ENCODE measurements at places on chromosomes 13 and 19.
A peak's percentile ranks its signal among the peaks of the same experiment; 100 is the strongest.

DNA sequence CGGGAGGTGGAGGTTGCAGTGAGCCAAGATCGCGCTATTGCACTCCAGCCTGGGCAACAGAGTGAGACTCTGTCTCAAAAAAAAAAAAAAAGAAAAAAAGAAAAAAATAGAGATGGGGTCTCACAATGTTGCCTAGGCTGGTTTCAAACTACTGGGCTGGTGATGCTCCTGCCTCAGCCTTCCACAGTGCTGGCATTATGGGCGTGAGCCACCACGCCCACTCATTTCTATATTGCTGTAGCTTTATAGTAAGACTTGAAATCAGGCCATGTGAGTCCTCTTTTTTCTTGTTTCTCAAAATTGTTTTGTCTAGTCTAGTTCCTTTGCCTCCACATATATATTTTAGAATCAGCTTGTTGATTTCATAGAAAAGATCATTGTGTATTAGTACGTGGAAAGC, 18.3 kb downstream of the DNM2 start:
- DNase-seq, result no peak

DNA sequence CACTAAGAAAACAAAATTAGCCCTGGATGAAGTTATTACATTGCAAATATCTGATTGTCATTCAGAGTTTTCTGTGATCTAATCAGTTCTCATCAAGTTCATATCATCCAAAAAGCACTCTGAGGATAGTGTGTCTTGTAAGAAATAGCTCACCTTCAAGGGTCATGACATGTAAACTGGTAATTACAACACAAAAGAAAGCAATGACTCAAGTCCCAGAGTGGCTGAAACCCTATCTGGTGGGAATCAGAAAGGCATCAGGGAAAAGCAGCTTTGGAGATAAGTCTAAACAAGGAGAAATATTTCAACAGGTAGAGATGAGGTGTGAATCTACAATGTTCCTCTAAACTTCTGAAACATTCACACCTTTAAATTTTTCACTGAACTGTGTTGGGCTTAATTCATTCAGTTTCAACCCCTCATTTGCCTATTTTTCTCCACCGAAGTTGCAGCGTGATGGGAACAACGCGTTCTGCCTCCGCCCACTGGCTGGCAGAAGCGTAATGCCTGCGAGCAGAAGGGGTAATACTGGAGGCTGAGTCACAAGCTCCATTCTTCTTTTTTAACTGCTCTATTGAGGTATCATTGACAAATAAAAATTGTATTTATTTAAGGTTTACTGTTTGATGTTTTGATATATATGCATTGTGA, 155.2 kb upstream of the IPO5 start:
- DNase-seq, result no peak

GRCh38 chr19:13053238-13053637, 49.4 kb downstream of the LYL1 start:
- no peak for DNase-seq

DNA sequence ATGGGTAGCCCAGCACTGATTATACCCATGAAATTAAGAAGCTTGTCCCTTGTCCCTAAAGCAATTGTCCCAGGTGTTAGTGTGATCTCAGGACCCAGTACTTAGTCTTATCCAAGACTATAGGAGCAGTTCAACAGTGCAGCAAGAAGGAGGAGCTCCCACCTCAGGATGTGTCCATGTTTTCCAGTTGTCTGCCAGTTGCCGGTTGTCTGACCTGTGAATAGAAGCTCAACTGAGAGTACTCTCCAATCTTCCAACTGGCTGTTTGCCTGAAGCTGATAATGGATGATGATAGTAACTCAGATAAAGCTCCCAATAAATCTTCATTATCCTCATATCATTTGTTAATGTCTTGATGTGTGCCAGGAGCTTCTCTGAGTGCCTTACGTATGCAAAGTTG, 107.2 kb upstream of the HTR2A start:
- no peak for DNase-seq

DNA sequence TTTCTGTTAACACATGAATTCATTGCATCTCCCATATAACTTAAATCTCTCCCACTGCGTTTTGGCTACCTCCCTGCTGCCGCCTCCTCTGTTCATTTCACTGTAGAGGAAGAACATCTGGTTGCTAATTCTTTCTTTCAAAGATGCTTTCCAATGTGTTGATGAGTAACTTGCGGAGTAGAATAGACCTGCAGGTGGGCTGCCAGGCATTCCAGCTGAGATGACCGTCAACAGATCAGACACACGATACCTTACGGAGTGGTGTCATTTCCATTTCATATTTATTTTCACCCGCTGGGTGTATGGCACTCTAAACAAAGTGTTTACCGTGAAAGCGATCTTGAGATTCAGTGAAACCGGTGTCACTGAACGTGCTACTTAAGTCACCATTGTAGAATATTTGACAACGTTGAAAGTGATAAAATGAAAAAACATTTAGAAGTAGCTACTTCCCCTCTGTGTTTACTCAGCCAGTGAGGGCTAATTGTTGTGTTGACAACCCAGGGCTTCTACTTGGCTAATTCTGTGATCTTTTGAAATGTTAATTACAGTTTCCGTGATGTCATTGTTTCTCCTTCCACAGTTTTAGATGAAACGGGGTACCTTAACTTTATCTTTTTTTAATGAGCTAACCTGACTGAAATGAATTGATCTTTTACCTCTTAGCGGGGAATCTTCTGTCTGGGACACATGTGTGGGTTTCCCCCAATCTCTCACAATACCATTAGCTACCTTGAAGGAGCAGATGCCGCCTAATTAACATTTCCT, 228.5 kb upstream of the ARGLU1 start:
- no peak for DNase-seq

- DNase-seq, result no peak
Observed at GRCh38 chr13:82593239-82593638, 1289.0 kb downstream of the SLITRK1 start.

DNA sequence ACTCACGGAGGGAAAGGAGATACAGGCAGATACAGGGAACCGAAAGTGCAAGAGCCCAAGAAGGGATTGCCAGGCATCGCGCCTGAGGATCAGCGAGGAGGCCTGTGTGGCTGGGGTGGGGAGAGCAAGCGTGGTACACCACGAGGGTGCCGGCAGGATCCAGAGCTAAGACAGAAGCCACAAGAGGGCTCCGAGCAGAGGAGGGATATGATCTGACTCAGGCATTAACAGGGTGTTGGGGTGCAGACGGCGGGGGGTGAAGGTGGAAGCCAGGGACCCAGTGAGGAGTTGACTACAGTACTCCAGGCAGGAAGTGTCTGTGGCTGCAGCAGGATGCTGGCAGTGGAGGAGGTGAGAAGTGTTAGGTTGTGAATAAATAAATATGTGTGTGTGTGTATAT, 5.4 kb upstream of the PPP1R37 start:
- no peak for DNase-seq

DNA sequence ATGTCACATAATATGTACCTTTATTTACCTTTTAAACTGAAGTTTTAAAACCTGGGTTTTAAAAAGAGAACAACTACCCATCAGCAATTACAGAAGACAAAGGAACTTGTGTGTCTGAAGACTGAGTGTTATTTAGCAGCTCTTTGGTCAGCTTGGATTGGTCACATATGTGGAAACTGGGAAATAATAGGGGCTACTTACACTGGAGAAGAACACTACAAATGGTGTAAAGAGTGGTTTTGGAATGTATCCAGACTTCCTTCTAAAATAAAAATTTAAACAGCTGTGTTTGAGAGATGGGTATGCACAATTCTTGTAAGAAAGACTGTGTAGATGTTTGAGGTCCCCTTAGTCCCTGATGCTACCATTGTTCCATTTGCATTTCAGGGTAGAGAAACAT, 13.3 kb downstream of the TNFRSF19 start:
- DNase-seq, result no peak

GRCh38 chr13:108360139-108360538, 90.6 kb downstream of the TNFSF13B start:
- no peak for DNase-seq

GRCh38 chr19:35846038-35846668, 6.2 kb downstream of the NPHS1 start:
- DNase-seq, result no peak

GRCh38 chr13:97266772-97267417, 44.8 kb downstream of the MBNL2 start:
- no peak for DNase-seq

- no peak for DNase-seq
Observed at GRCh38 chr13:32904266-32904665, 112.0 kb upstream of the KL start.

DNA sequence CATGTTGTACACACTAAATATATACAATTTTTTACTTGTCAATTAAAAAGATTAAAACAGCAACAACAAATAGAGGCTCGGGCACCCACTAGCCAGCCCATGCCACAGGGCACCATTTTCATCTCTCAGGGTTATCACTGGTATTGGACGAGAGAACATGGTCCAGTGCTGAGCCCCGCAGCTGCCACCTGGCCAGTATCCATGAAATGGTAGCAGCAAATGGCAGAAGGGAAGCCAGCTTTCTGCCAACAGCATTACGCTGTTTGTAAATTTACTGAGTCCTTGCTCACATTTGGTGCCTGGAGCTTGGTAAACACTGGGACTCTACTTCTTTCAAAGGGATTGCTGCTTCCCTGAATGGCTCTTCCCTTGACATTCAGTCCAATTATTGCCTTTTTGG, 87.9 kb upstream of the WASF3 start:
- no peak for DNase-seq

- peak; percentile 27 for DNase-seq
Observed at GRCh38 chr19:48152551-48152950, 17.6 kb downstream of the LIG1 start.

DNA sequence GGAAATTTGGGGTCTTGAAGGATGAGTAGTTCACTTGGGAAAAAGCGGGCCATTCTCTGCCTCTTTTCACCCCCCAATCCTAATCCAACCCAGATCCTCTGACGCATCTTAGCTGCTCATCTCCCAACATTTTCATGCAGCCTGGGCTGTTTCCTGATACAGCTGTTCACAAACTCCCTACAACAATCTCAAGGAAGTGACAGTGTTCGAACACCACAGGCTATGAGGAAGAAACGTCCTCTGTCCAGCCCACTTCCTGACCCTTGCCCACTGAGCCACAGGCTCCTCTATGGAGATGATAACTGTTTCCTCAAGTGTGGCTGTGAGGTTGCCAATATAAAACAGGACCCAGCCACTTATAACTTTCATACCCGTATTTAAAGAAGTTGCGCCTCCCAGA, 16.2 kb downstream of the LMTK3 start:
- DNase-seq, result no peak

- no peak for DNase-seq
Observed at GRCh38 chr13:102220681-102221228, 181.1 kb downstream of the FGF14 start.

DNA sequence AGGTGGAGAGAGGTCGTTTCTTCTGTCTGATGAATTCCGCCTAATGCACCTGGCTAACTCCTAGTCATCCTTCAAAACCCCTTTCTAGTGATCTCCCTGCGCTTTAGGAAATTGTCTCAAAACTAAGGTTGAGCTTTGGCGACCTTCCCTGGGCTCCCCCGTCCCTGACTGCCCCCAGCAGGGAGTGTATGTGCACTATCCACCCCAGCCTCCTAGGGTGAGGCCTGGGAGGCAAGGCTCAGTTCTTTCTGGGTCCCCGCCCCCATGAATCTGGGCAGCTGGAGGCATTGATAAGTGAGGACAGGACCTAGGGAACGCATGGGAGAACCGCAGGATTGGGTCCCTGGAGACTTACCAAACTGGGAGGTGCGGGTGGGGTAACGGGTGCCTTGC, 378 bp downstream of the TLE6 start:
- no peak for DNase-seq

- no peak for DNase-seq
Observed at GRCh38 chr13:78046331-78046730, 127.7 kb upstream of the EDNRB start.

GRCh38 chr19:15254547-15254946, 22.3 kb upstream of the EPHX3 start:
- no peak for DNase-seq

GRCh38 chr19:46728693-46729339, 11.9 kb upstream of the PRKD2 start:
- peak; percentile 23 for DNase-seq

- no peak for DNase-seq
Observed at GRCh38 chr13:91245288-91245687, 102.2 kb upstream of the MIR17HG start.

GRCh38 chr13:113304121-113304520, 7.1 kb downstream of the LAMP1 start:
- peak; percentile 34 for DNase-seq

DNA sequence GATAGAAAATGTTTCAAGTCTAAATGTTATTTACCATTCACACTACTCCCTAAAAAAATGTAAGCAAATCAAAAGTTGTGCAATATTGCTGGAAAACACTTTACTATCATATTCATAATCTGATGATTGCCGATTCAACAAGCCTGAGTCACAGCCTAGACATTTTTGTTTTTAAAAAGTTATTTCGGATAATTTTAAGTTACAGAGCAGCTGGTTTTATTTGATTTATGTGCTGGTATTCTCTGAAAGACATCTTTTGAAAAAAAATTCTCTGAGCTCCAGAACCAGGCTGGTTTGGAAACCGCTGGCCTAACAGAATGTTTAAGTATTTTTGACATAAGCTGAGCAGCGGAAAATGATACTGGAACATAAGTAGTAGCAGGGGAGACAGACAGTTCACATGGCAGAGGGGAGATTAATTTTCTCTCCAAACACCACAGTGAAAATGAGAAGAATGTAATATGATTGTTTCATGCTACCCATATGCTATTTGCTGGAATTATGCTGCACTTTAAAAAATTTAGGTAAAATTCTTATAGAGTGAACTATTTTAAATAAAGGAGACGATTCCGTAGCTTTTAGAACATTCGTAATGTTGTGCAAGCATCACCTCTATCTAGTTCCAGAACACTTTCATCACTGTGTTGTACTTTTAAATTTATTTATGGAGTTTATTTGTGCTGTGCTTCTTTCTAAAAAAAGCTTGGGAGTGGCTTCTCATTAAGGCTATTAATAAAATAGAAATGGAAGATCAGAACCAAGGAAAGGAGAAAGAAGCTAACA, 36.1 kb downstream of the TBC1D4 start:
- DNase-seq, result no peak

DNA sequence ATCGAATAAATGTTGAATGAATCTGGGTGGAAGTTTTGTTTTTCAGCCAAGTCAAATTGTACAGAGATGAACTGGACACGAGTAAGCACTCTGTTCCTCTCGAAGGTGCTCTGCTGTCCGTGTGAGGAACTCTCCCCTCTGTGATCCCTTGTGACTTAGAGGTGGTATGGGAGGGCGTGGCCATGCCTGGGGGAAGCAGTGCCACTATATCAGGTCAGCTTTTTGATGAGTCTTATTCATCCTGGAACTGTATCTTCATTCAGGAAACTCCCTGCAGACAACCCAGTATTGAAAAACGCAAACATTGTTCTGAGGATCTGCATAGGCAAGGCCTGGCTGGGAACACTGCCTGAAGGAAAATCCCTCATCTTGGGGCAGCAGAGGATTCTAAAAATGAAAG, 45.7 kb upstream of the FLT1 start:
- no peak for DNase-seq

Data from kidney glomerular epithelial cell (primary cell).